ENCODE measurements at places on chromosomes 6 and 20.

DNA sequence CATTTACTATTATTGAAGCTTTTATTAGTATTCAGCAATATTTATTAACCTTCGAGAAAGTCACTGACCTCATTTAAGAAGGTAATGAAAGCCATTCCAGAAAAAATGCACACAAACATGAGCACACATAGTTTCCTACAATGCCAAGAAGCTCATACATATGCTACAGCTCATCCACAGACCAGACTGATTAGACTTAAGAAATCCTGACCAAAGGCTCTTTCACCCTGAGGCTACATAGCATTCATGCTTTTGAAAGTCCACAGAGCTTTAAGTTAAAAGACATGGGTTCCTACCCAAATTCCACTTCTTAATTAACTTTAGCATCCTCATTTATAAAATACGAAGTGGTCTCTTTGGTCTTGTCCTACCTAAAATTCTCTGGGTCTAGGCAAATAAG lies 430.4 kb downstream of the TBC1D32 start:
- DNase-seq, result no peak

GRCh38 chr6:86016077-86016476 lies 373.4 kb upstream of the SYNCRIP start:
- DNase-seq, result no peak

DNA sequence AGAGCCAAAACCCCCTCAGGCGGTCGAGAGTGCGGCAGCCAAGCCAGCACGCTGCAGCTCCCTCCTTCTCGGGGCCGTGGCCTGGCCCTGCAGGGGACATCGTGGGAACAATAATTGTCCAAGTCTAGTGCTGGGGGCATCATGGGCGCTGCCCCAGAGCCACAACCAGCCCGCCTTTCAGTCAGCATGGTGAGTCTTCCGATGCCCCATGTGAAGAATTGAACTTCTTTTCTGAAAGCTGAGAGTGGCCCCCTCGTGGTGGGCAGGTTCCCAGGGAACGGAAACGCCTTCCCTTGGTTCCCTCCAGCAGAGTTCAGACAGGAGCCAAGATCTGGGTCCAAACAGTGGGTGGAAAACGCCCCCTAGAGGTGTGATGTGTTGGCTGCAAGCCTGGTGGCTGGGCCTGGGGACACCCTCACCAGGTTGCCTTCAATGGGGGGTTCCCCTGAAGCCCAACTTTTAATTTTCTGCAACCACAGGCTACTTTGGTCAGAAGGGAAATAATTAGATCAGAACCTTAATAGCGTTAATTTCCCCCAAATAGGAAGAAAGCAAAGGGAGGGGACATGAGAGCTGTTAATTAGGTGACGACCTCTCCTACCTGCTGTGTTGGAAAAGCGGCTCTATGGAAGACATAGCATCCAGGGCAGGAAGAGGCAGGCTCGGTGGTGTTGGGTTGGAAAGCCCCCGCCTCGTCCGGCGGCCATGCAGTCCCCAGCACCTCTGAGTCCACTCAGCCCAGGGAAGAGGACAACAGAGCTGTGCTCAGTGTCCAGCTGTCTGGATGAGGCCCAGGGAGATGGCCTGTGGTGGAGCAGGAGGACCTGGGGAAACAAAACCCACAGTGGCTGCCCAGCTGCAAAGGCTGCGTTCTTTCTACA lies 4.7 kb upstream of the MRGBP start:
- peak; percentile 79 for DNase-seq

- no peak for DNase-seq
Measured at GRCh38 chr6:25675167-25675566, 23.2 kb downstream of the SCGN start.

Data from CD4-positive, alpha-beta T cell treated with Interleukin-6 at 100 ng/mL for 8 hours (primary cell).